ENCODE measurements at places on chromosomes 4 and X.

DNA sequence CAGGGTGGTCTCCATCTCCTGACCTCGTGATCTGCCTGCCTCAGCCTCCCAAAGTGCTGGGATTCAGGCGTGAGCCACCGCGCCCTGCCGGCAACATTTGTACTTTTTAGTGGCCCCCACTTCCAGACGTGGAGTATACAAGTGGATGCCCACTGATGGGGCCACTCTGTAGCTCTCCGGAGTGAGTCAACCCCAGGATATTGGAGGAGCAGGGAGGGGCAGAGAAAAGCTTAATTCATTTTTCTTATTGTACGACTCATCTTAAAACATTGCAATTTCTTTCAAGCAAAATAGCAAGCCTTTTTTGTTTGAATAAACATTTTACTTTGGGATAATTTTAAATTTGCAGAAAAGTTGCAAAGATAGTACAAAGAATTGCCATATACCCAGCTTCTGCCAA lies 34.6 kb downstream of the FAM9C start:
- no peak for DNase-seq

GRCh38 chr4:87298362-87298761 lies 24.3 kb downstream of the HSD17B13 start:
- no peak for DNase-seq

GRCh38 chrX:30888526-30889146 lies 418 bp downstream of the TAB3 start:
- peak; percentile 14 for DNase-seq

GRCh38 chr4:7337196-7338058 lies 97.3 kb downstream of the PSAPL1 start:
- DNase-seq: no peak

DNA sequence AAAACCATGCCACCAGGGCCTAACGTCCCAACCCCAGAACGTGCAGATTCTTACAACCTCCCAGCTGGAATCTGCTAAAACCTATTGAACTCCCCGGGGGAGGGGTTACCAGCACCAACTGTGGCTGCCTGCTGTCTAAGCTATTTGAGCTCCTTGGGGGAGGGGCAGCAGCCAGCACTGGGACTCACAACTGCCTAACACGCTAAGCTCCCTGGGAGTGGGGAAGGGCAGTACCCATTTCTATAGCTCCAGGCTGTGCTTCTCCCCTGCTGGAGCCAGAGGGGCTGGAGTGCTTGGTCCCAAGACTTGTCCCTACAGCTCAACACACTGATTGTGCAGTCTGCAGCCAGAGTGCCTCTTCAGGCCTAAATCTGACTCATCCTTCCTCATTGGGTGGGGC lies 459.8 kb upstream of the FGF16 start:
- DNase-seq: no peak

DNA sequence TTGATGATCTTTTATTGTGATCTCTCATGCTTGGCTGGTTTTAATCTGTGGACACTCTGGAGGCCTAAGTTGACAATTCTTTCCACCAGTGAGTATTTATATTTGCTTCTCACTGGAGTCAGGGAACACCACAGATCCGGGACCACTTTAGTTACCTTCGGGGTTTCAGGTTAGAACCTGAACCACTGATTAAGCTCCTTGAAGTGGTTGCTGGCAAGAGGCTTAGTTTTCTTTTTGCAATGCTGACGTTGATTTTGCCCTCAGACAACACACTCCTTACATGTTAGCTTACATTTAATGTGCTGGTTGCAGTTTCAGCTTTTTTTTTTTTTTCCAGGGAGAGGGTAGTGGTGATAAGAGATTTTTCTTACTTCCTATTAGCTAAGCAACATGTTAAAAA lies 10.5 kb upstream of the ZNF330 start:
- no peak for DNase-seq

DNA sequence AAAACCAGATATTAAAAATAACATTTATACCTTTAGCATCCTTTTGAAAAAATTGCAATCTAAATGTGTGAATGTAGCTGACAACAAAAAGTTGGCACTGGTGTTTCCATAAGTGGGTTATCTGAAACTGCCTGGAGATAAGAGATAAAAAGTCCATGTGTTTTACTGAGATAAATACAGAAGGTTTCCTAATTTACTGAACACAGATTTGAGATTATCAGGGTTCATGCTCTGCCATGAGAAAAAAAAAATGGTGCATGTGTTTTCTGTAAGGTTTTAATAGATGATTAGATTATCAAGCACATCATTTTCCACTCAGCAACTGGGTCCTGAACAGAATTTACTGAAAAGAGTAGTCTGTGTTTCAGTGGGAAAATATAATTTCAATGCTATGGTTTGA lies 326.2 kb upstream of the SLIT2 start:
- DNase-seq: no peak

- DNase-seq: no peak
Measured at GRCh38 chrX:109785053-109785452, 52.0 kb upstream of the ACSL4 start.

DNA sequence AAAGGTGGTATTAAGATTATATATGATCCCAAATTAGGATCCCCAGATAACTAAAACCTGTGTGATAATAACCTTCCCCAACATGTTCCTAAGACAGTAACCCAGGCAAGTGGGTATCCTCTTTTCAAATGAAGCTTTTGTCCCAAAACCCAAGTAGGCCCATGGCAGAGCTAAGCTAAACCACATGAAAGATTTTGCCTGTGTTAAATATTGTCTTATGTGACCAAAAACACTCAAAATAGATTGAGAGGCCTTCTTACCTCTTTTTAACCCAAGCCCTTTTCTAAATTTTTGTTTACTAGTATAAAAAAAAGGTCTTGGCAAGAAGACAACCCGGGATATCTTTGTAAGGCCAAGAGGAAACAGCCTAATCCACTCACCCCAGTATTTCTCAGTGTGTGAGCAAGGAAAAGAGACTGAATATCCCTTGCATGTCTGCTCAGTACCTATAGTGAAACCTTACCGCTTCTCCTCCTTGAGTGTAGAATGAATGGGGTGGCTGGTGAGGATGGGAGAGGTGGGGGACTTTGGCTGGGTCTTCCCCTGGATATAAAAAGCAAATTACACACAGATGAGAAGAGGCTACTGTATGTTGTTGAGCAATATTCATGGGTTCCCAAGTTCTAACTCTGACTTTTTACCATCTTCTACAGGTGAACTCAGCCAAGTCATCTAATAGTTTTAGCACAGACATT lies 188.8 kb upstream of the BMP3 start:
- no peak for DNase-seq

DNA sequence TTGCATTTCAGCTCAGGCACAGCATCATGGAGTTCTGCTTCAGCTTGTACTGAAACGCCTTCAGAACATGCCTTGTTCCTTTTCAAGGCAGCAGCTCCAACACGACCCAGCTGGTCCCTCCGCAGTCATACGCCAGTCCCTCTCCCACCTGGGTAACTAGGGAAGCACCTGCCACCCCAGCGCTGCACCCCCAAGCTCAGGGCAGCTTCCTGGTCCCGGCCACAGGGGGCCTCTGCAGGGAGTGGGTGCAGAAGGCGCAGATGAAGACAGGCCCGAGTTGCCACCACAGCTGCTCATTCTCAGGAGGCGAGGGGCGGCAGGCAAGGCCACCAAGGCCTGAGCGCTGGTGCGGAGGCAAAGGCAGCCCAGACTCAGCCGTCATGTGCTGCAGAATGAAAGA lies 21.8 kb downstream of the WDR1 start:
- no peak for DNase-seq

- DNase-seq: no peak
Measured at GRCh38 chrX:72294497-72294896, 11.2 kb downstream of the CITED1 start.

GRCh38 chr4:179750374-179750773 lies 2308.1 kb upstream of the AGA start:
- peak; percentile 74 for DNase-seq

DNA sequence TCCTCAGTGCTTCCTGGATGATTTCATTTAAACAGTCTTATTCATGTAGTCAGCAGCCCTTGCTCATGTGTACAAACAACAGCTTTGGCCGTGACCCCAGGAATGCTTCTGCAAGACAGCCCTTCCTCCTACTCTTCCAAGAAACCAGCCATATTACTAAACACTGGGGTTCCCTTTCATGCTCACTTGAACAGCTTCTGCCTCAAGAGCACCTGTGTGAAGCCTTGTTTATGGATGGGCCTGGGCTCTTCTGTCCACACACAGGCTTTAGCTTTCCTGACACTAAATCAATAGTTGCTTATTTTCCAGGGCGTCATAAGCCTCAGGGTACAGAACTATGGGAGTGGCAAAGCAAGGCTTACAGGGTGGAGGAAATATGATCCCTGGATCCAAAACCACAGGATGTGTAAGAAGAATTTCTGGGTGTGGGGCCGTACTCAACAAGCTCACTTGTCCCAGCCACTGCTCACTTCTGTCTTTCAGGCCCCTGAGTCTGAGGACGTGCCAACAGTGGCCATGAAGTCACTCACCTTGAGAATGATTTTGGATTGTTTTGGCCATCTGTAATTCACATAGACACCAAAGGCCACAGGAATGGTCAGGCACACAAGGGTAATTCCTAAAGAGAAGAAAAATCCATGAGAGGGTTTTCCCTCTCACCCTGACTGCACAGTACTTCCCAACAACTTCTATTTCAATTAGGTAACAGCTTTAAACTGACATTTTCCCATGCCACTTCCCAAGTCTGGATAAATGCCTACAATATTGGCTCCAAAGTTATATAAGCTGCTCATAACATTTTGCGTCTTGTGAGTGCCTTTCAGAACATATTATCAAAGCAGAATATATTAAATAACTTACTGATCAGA lies 17.7 kb downstream of the SLC10A6 start:
- DNase-seq: no peak

DNA sequence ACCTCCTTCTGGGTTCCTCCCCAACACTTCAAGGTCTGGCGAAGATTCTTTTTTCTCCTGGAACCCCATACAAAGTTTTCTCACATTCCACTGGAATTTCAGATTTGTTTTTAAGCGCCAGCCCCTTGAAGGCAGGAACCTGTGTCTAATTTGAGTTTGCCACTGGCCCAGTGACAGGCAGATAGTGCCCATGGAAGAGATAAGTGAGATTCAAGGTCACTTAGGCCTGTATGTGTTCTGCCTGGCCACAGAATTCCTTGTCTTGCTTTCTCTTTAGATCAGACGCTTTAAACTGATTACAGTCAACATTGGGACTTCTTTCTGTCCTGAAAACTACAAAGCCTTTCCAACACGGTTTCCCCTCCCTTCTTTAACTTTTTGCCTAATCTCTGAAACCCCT lies 11.2 kb downstream of the ATOH1 start:
- no peak for DNase-seq

GRCh38 chrX:131675596-131676194 lies 131.8 kb downstream of the OR13H1 start:
- DNase-seq: peak; percentile 28

GRCh38 chr4:610411-611261 lies 14.7 kb upstream of the PDE6B start:
- no peak for DNase-seq

DNA sequence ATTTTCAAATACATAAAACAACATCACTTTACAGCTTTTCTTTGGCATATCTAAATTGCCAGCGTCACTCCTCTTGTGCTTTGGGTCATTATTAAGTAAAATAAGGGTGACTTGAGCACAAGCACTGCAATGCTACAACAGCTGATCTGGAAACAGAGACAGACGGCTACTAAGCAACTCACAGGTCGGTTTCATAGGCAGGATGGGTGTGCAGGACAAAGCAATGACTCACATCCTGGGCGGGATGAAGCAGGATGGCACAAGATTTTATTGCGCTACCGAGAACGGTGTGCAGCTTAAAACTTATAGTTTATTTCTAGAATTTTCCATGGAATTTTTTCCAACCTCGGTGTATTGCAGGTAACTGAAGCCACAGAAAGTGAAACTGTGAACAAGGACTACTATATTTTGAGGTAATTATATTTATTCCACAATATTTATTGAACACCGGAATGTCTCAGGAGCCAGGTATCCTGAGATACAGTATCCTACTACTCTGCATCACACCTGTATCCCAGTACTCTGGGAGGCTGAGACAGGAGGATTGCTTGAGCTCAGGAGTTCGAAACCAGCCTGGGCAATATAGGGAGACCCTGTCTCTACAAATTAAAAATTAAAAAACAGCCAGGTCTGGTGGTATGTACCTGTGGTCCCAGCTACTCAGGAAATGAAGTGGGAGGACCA lies 215.5 kb downstream of the APBB2 start:
- peak; percentile 41 for DNase-seq

GRCh38 chr4:156496797-156497196 lies 474.8 kb downstream of the PDGFC start:
- no peak for DNase-seq

- no peak for DNase-seq
Measured at GRCh38 chrX:43627147-43627546, 29.0 kb upstream of the MAOA start.

GRCh38 chrX:12981880-12982279 lies 7.0 kb downstream of the TMSB4X start:
- no peak for DNase-seq

- peak; percentile 52 for DNase-seq
Measured at GRCh38 chr4:74189331-74190043, 31.6 kb downstream of the MTHFD2L start.

DNA sequence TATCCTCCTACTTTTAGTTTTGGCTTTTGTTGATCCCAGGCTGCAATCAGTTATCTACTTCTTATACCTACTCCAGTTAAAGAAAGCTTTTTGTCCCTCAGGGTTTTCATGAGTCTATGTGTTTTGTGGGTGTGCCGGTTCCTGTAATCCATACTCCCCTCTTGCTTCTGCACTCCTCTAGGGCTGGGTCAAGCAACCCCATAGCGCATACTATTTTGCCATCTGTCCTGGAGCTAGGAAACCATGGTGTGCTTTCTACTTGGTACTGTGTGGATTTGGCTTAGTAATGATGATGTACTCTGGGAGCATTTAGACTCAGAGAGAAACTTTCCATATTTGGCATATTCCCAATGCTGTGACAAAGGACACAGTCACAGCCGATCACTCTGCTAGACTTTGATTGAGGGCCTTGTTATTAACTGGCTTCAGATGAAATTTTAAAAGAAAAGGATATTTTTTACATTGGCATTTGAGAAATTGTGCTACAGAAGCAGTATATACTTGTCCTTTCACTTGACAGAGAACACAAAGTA lies 86.1 kb upstream of the GRXCR1 start:
- no peak for DNase-seq

GRCh38 chr4:12846368-12846767 lies 637.8 kb downstream of the RAB28 start:
- DNase-seq: no peak

DNA sequence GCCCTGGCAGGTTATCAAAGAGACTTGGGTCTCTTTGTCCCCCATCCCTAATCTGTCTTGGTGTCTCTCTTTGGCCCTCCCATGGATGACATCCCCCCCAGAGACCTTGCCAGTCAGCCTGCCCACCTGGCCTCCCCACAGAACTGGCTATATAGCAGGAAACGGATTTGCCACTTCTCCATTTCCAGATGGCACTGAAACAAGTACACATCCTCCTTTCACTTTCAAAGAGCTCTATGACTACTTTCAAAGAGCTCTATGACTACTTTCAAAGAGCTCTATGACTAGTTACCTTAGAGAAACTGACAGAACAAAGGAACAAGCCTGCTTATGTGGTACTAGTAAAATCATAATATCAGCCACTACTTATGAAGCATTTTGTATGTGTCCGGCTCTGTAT lies 175.3 kb downstream of the MAML3 start:
- no peak for DNase-seq

- no peak for DNase-seq
Measured at GRCh38 chr4:180694875-180695274, 1548.3 kb upstream of the TENM3 start.
